ENCODE measurements at places on chromosomes 2 and 18.

DNA sequence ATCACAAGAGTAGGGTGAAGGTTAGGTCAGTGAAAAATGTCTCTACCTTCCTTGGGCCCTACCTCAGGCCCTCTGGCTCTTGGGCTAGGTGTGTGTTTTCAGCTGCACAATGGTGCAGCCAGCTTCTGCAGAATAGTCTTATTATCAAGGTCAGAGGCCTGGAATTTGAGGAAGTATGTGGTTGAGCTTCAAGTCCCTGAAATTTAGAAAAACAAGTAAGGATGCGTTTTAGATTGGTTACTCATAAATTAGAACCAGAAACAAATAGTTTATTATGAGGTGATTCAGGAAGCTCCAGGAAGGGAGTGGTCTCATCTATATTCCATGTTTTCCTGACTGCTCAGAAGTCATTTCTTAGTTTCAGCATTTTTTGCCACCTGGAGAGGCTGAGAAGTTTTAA, 204.2 kb upstream of the CELF4 start:
- no peak for DNase-seq

DNA sequence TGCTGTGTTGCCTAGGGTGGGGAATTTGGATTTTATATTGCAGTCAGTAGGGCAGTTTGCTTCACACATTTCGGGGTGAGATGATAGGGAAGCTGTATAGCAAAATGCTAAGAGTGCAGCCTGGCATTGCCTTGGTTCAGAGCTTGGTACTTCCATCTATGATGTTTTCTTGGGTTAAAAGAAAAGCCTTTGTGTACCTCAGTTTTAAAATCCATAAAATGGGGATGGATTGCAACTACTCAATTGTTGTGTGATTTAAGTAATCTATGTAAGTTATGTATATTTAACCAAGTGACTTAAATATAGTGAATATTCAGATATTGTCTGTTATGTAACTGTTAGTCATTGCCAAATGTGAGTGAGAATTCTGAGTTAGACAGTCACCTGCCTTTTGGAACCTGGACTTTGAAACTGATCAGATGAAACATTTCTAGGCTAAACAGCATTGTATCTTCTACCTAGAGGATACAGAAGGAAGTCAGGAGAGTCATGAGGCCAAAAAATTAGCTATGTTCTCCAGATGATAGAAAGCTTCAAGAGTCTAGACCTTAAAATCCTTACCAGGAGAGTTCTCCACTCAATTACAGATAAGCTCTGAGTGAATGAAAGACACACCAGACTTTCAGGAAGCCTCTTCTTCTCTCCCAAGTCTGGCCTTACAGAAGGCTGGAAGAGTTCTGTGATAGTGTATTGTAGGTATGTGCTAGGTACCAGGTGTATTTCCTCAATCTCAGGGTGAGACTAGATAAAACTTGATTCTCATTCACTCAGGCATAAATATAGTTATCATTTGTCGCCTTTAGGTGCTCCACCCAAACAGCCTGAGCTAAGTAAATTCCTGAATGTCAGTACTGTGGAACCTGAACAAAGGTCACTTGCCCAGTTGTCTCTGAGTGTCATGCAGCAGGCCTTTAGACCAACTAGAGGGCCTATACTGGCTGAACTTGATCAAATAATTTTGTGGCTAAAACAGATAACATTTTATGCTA, 7.5 kb downstream of the RIOK3 start:
- DNase-seq, result no peak

GRCh38 chr2:1973636-1974035, 229.3 kb upstream of the PXDN start:
- DNase-seq, result no peak

DNA sequence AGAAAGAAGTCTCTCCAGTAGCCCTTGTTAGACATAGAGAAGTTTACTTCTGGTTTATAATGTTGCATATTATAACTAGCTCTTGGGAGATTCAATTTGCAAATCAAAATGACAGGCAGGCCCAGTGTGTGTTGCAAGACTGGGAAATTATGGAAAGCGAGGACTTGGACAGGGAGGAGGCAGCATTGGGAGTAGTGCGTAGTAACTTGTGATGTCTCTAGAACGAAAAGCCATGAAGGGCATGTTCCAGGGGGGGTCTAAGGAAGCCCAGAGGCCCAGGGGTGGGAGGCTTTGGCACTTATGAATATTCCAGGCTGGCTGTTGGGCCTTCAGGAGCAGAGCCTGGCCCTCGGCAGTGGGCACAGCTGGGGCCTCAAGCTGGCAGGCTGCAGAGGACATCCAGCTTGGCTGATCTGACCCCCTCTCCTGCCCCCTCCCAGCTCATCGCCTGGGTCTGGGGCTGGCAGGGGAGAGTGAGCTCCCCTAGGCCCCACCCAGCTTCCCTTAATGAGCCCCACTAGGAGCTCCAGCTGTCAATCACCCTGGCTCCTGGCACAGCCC, 55.3 kb upstream of the TCF7L1 start:
- DNase-seq, result no peak

- DNase-seq, result no peak
Observed at GRCh38 chr2:5691221-5691984, 781 bp upstream of the SOX11 start.

DNA sequence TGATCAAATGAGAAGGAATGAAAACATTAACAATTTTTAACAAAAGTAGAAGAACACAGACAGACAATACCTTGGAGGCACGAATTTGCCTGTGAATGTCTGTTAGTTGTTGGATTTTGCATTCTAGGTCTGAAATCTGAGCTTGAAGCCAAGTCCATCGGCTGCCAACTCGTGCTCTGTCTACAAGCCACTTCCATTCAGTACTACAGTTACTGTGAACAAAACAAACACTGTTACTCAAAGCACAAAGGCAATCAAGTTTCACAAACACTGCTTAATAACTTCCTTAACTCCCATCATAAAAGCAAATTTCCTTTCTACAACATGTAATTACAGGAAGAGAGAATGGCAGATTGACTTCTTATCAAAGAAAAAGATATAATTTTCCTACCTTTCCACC, 42.2 kb downstream of the KANSL1L start:
- no peak for DNase-seq

DNA sequence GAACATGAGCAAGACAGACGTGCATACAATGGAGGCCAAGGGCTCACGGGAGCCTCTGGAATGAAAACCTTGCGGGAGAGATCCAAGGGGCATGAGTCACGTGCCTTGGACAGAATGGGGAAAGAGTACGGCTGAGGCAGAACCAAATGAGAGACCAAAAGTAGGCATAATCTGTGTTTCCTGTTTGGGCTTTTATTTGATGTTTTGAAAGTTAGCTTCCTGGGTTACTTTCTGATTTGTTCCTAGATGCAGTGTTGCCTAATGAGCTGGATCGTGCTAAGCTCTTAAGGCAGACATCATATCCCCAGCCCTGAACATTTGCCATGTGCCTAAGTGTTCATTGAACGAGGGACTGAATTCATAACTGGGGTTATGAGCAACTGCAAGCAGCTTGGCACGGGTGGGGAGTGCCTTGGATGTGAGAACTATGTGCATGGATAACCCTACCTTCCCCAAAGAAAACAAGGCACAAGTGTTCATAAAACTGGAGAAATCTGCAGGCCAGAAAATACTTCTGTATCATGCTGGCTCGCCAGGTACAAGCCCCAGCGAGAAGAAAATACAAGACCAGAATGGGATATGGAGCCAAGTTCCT, 60.3 kb upstream of the RPL31 start:
- DNase-seq, result no peak

GRCh38 chr2:10385501-10385900, 62.6 kb downstream of the ODC1 start:
- DNase-seq, result no peak

DNA sequence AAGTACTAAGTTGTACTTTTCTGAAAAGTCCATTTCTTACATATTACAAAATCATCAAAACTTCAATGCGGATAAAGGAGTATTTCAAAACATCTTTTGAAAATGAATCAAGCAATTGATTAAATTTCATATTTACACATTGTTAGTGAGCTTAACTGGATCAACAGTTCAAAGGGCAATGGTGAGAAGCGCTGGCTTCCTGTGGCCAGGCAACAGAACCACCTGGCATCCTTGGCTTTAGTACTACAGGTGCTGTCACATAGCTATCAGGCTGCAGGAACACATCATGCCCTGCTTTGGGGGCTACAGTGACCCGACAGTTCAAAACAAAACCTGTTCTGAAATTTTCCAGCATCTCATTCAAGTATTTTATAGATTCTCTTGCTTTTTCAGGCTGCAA, 59.2 kb downstream of the SMAD2 start:
- DNase-seq, result no peak

DNA sequence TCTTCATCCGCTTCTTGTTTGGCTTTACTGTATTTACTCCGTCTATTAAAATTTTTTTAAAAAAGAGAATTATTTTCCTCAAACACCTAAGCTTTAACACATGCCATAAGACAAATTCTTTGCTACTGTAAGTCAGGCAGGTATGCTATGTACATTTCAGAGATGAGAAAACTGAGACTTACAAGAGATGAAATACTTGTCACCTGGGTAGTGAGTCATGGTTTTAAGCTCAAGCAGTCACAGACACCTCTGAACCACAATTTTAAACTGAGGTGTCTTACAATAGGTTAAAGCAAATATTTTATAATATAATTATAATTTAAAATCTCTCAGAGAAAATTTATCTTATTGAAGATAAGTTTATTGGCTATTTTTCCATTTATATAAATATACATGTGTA, 126.0 kb downstream of the EPHA4 start:
- no peak for DNase-seq

GRCh38 chr18:77112747-77113092, 19.9 kb downstream of the MBP start:
- no peak for DNase-seq

- no peak for DNase-seq
Observed at GRCh38 chr2:69624131-69624530, 19.4 kb downstream of the AAK1 start.

DNA sequence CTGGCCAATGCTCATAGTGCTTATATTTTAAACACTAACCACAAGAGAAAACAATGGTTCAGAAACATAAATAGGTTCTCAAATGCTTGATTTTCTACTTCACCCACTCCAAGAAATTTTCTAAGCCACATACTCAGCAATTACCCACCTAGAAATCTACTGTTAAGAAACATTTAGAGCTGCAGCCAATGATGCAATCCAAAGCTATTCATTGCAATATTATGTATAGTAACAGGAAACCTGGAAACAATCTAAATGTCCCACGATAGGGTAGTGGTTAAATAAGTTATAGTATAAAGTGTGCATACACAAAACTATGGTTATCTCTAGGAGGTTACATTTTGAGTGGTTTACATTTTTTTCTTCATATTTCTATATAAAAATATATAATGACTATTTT, 5.7 kb downstream of the FAM237A start:
- DNase-seq, result no peak

GRCh38 chr2:224909885-224910573, 132.2 kb downstream of the DOCK10 start:
- no peak for DNase-seq

DNA sequence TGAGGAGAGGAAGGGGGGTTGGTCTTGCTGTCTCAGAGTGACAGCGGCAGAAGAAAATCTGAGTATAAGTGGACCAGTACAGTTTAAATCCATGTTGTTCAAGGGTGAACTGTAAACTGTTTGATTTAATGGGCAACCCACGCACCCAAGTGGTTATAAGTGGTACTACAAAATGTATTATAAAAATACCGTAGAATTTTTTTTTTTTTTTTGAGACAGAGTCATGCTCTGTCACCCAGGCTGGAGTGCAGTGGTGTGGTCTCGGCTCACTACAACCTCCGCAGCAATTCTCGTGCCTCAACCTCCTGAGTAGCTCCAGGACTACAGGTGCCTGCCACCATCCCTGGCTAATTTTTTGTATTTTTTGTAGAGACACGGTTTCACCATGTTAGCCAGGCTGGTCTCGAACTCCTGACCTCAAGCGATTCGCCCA, 2.1 kb upstream of the CHCHD5 start:
- peak; percentile 6 for DNase-seq

DNA sequence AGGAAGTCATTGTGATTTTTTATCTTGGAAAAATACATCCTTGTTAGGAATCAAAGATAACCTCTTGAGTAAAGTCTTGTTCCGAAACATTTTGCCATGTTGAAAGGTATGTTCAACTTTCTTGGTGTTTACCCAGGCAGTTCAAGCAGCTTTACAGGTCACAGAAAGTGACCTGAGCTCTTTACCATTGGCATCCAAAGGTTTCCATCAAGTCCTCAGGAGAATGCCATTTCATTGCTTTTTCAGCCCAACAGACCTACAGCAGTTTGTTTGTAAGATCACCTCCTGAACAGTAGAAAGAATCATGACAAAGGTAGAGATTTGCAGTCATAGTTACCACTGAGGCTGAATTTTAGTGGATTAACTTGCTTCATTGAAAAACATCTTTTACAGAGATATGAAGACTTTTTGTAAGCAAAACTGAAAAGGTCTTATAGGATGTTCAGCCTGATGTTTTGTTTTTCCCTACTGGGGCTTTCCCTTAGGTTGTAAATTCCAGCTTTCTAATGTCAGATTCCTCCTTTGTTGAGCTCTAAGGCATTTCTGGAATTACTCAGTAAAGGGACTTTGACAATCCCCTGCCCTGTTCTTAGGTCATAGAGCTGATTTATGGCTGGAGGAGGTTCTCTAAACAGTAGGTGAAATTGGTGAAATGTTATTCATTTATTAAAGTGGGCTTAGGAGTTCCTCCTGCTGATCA, 236.8 kb upstream of the RBMS1 start:
- no peak for DNase-seq

DNA sequence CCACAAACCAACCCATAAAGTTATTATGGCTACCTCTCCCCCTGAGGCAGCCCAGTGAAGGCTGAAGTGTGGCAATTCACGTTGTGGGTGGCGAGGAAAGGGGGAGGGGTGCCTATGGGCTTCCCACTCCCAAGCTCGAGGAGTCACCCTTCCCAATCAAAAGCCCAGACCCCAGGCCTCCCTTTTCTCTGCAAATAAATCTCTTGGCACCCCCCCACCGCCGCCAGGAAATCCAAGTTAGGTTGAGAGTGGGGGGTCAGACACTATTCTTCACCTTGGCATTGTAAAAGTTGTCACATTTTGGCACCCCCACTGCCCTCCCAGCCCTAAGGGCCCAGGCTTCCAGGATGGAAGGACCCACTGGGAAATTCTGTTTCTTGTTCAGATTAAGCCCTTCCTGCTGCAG, 6.9 kb downstream of the ANKRD53 start:
- no peak for DNase-seq

DNA sequence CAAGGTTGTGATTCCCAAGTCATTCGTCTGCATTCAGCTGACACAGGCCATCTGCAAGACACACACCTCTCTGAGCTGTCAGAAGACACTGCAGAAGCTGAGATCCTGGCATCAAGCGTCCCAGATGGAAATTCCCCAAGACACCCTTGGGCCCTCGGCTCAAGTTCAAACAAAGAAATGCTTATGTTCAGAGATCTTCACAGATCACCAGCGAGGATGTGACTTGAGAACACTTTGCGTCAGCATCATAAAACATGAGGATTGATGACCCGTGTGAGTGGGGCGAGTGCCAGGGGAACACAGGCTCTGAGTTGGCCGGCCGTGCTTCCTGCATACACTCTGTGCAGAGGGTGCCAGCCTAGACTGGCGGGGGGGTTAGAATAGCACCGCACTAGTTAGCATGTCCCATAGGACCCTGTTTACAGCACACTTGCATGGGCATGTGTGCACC, 36.8 kb downstream of the KCNIP3 start:
- DNase-seq, result no peak
